ENCODE measurements at places on chromosomes 7 and 10.

- no peak for DNase-seq
Observed at GRCh38 chr10:69179089-69179742, 818 bp upstream of the SUPV3L1 start.

DNA sequence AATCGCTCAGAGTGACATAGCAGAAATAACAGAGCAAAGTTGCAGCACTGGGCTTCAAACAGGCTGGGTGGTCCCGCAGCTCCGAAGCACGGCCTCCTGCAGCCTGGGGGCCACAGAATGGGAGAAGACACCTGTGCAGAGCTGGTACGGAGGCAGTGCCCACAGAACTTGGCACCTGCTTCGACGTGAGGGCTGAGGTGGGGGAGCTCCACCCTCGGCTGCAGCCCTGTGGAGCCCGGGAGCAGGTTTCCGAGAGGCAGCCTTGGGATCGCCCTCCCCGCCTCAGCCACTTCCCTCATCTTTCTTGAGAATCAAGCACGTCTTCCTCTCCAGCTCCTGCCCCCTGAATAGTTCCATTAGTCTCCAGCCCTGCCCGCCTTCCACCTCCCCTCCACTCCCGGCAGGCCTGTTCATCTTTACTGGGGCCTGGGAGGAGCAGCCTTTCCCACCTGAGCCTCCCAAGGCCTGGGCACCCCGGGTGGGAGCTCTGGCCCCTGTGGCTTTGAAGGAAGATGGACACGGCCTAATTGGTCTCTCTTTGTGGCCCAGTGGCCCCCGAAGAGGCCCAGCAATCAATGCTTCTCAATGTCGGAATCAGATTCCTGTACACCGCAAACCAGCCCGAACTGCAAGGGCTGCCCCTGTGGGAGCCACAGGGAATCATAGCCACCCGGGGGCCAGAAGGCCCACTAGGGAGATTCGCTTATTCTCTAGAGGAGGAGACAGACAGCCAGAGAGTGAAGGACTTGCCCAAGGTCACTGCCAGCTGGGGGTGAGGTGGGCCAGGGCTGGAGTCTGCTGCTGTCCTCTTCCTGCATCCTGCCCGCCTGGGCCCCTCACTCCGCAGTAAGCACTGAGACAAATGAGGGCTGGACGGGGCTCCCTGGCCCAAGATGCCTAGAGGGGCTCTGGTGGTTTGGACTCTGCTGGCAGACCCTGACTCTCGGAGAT lies 17.0 kb upstream of the PCBD1 start:
- no peak for DNase-seq

GRCh38 chr7:5230265-5231067 lies 40.4 kb downstream of the WIPI2 start:
- DNase-seq = no peak

DNA sequence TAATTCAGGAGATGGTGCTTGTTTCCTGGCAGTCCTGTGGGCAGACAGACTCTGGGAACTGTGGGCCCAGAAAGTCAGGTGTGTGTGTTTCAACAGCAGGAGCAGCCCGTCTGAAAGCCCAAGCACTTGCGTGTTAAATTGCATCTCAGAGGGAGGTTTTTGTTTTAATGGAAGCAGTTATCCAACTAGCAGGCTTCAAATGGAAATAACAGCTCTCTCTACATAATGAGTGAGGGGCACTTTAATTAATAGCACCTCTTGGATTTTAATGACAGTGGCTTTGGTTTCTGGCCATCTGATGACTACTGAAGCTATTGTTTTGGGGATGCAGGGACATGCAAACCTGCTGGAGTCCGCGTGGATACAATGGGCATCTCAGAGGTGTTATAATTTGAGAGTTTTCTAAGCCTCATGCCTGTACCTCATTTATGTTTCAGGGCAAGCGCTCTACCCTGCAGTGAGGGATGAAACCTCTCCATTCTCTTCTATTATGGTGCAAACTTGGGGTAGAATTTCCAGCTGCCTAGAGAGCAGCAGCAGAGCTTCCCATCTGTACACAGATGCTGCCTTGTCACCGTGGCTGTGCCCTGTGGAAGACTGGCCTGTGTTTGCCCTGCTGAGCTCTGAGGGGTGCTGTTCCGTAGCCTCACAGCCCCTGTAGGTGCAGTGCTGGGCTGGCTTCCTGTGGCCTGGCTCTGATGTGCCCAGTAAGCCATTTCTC lies 206.6 kb upstream of the GPR26 start:
- DNase-seq = no peak

DNA sequence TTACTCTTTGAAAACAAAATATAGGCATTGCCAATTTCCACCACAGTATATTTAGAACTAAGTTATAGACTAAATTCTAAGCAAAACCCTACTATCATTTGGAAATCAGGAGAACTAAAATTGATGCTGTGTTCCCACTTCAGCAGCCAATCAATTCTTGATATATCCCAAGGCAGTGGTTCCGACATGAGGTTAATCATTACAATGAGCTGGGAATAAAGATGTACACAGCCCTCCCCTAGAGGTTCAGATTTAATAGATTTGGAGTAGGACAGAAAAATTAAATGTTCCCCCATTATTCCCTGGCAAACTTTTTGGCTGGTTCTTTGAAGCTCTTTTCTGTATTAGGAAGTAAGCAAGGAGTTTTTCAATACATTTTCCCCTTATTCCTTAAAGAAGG lies 15.1 kb downstream of the ZNF800 start:
- no peak for DNase-seq

DNA sequence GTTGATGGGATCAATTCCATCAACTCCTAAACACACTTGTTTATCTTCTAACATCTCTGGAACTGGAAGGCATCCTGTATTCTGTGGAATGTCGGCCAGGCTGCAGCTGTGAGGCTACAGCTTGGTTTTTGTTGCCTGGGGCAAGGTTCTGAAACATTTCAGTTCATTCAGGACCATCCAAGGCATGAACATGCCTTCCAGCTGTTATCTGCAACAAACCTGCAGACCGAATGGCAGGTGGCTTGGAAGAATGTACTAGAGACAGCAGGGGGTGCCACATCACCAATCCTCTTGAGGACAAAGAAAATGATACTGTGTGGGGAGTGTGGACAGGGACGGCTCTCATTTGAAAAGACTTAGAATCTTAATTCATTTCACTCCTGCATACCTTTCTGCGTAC lies 12.4 kb downstream of the PAPOLB start:
- DNase-seq = no peak

DNA sequence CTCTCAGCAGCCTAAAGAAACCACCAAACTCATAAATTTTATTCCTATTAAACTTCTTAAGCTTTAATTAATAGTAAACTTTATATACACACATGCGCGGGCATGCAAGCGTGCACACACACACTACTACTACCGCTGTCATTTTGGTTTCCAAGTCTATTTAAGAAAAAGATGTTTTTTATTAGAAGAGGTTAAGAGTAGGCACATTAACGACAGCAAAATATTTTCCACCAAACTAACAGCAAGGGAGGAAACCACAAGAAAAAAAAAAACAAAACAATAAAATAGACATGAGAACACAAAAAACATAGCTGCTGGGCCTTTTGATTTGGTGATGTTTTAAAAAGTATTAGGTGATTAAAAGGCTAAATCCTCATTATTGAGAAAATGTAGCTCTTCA lies 28.6 kb downstream of the RTKN2 start:
- no peak for DNase-seq

DNA sequence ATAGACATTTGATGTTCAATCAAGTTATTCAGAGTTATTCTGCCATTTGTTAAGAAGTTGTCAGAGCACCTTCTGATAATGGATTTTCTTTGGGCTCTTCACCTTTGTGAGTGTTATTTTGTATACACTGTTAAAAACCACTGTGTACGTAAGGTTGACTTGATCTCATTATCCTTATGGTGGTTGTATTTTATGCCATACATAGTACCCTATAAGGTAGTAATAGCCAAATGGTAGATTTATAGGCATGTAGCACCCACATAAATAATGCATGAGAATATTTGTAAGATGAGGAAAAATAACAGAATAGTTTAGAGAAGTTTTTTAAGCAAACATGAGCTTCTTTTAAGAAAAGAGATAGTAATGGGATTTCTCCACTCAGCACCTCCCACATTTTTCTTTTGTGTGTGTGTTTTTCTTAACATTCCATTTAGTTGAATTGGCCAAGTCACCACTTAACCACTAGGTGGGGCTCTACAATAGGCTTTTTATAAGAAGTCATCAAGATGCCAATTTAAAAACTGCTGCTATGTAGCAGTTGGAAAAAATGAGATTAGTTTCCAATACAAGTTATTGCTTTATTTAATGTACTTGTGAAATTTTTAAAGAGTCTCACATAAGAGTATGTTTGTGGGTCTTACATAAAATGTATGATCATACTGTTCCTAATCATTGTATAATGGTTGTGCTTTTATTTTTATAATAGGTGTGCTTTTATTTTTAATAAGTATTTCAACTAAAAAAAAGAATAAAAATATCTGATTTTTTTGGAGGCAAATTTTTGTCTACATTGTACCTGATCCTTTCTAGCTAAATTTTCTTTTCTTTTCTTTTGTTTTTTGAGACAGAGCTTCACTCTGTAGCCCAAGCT lies 41.1 kb upstream of the STMP1 start:
- peak; percentile 58 for DNase-seq

DNA sequence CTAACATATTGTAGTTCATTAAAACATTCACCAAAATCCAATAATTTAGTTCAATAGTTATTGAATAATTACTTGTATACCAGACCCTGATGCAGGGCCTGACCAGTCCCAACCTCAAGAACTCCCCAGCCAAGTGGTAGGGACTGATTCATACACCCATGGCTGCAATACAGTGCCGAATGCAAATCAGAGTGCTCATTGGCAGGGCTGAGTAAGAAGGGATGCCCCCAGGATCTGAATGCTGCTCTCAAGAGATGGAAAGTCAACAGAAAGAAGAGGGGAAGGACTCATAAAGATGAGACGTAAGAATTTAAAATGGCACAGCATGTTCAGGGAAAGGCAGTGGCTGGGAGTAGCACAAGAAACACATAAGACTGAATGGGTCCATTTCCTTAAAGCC lies 29.9 kb downstream of the ZNF438 start:
- no peak for DNase-seq

GRCh38 chr10:126907423-126907970 lies 2.3 kb downstream of the DOCK1 start:
- DNase-seq = no peak

DNA sequence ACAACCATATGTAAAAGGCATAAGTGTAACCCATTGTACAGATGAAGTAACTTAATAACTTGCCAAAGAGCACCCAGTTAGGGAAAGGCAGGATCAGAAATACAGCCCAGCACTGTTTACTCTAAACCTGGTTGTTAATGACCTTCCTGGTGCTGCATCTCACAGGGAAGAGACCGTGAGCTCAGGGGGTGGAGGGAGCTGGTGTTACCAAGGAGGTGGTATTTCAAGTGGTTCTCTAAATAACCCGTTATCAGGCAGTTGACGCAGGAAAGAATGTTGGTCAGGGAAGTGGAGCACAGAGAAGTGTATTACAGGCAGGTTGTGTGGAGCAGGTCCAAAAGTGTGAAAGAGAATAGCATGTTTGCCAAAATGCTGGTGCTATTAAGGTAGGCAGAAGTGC lies 4.4 kb upstream of the ST7 start:
- DNase-seq = no peak

- no peak for DNase-seq
Observed at GRCh38 chr7:78535655-78536054, 737.1 kb downstream of the PHTF2 start.
